ENCODE measurements at places on chromosomes 11 and 22.

DNA sequence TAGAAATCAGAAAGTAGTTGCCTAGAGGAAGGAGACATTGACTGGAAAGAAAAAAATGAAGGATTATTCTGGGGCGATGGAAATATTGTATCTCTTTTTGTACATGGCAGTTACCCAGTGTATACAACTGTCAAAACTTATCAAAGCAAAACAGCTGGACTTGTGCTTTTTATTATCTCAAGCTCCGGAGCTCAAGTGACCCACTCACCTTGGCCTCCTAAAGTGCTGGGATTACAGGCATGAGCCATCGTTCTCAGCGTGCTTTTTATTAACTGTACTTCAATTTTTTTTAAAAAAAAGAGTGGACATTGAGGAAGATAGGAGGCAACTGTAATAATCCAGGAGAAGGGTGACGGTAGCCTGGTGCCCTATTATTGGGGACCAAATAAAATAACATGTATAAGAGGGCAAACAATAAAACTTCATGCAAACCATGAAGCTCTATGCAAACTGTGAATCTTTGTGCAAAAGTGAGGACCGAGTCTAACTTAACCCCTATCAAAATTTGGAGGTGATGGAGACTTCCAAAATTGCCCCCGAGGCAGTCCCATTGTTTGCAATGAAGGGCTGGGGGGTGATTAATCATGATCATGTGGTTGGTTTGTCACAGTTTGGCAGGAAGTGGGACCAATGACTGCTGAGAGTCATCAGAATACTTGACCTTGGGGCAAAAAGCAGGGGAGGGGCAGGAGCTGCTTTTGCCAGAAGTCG, 23.5 kb downstream of the FZD4 start:
- no peak for DNase-seq

- DNase-seq, result no peak
Observed at GRCh38 chr11:12147827-12148226, 37.4 kb downstream of the MICAL2 start.

DNA sequence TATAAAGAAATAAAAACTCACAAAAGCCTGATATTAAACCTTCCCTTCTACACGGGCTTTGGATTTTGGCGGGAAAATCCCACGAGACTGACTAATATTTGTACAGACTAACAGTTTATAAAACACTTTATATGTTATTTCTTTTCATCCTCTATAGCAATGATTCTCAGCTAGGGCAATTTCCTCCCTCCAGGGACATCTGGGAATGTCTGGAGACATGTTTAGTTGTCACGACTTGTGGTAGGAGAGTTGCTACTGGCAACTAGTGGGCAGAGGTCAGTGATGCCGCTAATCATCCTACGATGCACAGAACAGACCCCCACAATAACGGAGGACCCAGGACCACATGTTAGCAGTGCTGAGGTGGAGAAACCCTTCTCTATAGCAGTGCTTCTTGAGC, 304.8 kb upstream of the PITPNB start:
- no peak for DNase-seq

DNA sequence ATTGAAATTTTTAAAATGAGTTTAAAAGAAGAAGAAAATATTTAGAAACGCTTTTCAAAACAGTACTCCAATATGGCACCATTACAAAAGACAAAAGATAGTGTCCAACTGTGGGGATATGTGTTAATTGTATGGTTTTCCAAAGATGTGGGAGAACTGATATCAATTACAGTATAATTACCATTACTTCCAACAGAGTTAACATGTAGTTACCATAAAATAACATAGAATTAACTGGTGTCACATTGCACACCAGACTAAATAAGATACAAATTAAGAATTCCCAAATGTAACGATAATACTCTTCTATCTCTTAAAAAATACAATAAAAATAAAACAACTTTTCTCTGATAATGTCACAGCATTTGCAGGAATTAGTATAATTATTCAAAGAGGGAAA, 329.5 kb downstream of the SOX6 start:
- DNase-seq, result no peak

DNA sequence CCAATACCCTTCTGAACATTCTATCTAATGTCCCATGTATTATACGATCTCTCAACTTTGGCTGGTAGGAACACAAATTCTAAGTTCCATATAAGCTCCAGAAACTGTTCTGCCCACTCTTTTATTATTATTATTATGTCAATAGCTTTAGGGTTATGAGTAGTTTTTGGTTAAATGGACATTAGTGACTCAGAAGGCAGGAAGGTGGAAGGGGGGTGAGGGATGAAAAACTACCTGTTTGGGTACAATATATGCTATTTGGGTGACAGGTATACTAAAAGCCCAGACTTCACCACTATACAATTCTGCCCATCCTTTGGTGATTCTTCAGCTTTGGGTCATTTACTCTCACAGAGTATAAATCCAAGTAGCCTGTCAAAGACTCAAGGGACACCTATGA, 22.5 kb upstream of the TRIM29 start:
- no peak for DNase-seq

All from stimulated activated CD4-positive, alpha-beta T cell treated with anti-CD3 and anti-CD28 coated beads, Interleukin-1b, Interleukin-23, amount 100 ng/mL, for 4 hours (primary cell).